ENCODE measurements at places on chromosomes 2 and 18.

GRCh38 chr18:54720620-54721019 is 107.7 kb upstream of the RAB27B start:
- no peak for DNase-seq

- no peak for DNase-seq
Observed at GRCh38 chr2:88125344-88125923, 2.4 kb downstream of the FABP1 start.

DNA sequence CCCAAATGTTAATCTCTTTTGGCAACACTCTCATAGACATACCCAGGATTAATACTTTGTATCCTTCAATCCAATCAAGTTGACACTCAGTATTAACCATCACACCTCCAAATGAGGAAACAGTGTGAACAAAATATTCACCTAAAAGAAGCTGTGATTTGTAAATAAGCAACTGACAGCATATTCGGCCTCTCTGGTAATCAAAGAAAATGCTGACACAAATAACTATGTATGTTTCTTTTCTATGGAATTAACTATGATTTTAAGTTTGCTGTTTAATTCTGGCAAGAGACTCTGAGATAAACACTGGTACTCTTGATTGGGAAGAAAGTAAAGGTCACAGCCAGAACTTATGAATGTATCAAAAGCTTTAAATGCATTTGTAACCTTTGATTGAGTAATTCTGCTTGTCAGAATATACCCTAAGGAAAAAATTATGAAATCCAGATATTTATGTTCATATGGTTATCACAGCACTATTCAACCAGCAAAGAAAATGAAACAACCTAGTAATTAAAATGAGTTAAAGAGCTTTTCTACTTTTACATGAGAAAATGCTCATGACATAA is 3.6 kb upstream of the GYPC start:
- no peak for DNase-seq

- DNase-seq, result no peak
Observed at GRCh38 chr2:240351088-240351741, 84.2 kb upstream of the GPC1 start.

DNA sequence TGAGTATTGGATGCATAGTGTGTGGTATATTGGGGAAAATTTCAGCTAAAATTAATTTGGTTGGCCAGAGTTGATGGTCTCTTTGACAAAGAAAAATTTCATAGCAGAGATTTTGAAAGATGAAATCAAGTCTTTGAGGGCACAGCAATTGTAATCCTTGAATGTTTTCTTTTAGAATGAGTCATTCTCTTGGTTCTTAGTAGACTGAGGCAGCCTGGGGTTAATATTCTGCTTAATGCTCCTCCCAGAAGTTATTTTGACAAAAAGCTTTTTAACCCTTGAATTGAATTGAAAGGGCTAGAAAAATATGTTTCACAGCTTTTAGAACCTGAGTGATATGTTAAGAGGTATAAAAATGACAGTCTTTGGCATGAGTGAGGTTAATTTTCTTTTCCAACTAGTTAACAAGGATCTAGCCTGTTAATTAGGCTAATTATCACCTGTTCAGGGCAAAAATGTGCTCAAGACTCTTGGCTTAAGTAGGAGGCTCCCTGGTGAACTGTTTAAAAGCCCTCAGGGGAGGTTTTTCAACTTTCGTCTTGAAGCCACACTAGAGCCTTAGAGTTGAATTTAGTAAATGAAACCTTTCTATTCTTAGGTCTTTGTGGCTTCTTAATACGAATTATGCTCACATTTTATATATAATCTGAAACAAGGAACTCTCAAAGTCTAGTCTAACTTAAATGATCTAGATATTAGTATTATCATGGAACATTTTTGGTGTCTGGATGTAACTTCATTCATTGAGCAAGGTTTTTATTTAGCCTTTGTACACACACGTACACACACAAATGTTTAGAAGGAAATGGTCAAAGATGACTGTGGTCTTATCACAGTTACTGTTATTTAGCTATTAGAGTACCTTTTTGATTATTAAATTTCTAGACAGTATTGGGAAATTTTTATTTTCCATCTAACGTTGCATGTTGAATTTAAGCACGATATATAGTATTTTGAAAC is 272.5 kb downstream of the ZNF407 start:
- DNase-seq, result no peak

DNA sequence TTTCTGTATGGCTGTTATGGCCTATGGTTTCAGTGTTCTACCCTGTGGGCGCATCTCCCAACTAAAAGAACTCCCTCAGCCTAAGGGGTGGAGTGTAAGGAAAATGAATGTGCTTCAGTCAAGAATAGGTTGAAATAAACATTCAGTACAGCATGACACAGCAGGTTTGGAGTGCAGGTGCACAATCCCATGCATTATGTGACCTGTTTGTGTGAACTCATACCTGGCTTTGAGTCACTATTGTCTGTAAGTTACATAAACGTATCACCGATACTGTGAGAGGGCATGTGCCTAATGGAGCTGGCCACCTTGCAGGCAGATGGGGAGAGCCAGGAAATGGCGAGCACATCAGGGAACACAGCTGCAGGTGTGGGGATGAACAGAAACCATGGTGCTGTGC is 216.0 kb downstream of the DSEL start:
- peak; percentile 81 for DNase-seq

DNA sequence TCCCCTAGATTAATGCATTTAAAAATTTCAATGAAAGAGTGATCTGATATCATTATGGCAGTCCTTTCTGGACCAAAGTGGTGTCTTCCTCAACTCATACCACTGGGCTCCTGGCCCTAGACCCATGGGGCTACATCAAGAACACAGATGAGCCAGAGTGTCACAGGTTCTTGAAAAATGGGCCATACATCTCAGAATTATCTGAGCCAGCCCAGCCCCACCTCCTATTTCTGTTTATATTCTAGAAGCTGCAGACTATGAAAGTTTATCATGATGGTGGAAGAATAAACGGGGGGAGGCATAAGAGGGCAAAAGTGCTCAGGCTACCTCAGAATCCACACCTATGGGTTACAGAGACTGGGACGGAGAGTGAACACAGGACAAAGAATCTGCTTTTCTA is 120.6 kb upstream of the TACR1 start:
- DNase-seq, result no peak

DNA sequence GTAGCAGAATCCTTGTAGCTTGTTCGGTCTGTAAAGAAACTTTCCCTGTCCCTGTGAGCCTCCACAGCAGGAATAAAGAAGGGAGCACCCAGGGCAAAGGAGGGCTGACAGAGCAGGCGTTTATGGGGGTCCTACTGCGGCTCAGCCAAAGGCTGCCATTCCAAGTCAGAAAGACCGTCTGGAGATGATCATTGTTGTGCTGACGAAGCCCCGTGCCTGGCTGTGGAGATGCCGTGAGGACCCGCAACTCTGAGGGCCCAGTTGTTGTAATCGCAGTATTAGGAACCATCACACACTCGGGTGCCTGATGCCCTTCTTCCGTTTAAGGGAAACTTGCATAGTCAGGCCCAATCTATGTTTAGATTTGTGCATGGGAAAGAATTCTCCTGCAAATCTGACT is 16.9 kb upstream of the VWA3B start:
- DNase-seq, result no peak

DNA sequence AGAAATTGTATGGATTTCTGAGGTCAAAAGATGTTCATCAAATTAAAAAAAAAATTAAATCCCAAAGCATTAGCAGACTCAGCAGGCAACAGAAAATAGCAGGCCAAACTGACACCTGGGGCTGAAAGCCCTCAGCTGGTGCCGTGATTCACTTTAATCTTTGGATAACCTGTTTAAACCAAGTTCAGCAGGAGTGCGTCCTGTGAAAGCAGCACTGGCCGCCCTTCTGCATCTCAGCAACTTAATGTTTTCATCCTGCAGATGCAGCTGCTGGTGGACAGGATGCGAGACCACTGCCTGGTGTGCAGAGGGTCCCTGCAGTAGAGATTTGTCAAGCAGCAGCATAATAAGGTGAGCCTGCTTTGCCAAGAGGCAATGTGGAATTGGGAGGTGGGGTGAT is 41.2 kb downstream of the CCDC68 start:
- no peak for DNase-seq

DNA sequence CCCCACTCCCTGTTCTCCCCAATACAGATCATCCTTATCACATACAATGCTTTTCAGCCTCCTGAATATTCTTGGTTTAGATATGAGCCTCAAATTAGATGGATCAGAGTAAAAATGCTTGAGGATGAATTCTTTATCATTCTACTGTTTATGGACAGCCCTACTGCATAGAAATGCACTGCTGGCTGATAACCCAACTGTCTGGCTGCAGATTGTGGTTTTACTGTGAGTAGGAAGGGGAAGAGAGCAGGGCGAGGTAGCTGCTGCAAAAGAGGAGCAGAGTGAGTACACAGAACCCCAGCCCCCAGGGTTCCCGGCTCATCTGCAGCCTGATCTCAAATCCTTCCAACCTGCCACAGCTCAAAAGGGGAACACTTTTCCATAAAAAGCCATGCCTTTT is 29.4 kb upstream of the NCOA1 start:
- no peak for DNase-seq

GRCh38 chr2:218290316-218291261 is 1.7 kb downstream of the TMBIM1 start:
- DNase-seq, result no peak

GRCh38 chr18:12048827-12049175 is 44.8 kb upstream of the ANKRD62 start:
- DNase-seq, result no peak

DNA sequence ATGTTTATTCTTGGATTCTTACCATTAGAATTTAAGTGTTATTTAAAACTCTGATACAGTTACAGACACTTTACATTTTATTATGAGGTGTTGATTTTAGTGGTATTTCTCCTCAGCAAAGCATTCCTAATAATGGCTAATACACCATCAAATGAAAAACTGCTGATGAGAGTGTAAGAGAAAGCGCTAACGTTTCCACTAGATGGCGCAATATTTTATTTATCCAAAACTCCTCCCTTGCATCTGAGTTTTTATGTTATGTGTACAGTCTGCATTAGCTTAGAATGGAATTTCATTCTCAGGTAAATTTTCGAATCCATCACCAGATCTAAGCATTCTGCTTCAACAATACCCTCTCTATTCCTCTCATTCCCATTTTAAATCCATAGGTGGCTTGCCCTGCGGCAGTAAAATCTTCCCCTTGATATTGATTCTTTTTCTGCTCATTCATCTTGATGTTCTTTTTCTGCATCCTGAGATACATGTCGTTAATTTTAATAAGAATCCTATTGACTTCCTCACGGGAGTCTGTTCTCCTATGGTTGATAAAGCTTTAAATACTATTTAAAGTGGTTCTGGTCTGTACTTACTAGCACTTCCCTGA is 53.9 kb downstream of the PRKRA start:
- peak; percentile 84 for DNase-seq

- DNase-seq, result no peak
Observed at GRCh38 chr2:205802065-205802464, 119.8 kb downstream of the NRP2 start.

GRCh38 chr2:66700677-66701066 is 265.7 kb downstream of the MEIS1 start:
- DNase-seq, result no peak

DNA sequence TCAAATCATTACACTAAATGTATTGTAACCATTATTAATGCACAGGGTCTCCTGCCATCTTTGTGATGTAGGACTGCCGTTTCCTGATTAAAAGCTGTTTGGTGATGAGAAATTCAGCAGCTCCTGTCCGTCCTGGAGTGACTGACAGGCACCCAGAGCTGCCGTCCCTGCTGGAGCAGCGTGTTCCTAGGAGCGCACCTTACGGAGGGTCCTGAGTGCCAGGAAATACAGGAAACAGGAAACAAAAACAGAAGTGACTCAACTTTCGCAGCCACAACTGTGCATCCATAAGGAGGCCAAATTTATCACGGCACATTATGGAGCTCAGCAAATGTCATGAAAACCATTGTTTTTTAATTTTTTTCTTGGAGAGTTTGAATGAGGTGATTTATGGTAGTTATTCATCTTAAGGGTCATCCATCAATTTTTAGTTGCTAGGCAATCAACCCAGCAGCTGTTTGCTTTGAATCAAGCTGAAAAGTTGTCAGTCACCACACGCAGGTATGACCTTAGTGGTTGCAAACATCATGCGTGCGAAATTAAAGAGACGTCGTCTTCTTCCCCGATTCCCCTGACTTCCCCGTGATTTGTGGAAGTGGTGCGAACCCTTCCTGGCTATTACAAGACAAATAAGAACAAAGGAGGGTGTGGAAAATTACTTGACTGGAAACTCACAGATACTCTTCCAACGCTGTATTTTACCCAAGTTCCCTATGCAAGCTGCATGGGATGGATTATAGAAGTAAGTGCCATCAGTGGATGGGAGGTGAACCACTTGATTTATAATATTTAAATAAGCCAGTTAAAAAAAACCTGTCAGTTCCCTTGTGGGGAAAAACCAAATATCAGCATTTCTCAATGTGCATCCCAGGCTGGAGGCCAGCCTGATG is 19.8 kb downstream of the TSHZ1 start:
- DNase-seq, result no peak

- no peak for DNase-seq
Observed at GRCh38 chr2:8072907-8073306, 608.9 kb upstream of the ID2 start.

DNA sequence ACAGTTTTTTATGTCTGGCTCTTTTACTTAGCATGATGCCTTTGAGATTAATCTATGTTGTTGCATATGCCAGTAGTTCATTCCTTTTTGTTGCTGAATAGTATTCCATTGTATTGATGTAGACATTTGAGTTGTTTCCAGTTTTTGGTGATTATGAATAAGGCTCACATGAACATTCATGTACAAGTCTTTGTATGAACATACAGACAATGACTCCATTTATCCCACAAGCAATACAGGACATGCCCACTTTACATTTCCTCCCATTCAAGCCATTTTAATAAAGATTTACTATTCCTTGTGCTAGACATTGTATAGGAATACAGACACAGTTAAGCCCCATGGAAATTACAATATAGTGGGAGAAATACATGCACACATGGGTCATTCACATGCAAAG is 118.0 kb downstream of the TRIM43 start:
- DNase-seq, result no peak

GRCh38 chr2:46887028-46887885 is 28.3 kb downstream of the MCFD2 start:
- no peak for DNase-seq

GRCh38 chr2:10447300-10447894 is 730 bp downstream of the ODC1 start:
- peak; percentile 73 for DNase-seq

DNA sequence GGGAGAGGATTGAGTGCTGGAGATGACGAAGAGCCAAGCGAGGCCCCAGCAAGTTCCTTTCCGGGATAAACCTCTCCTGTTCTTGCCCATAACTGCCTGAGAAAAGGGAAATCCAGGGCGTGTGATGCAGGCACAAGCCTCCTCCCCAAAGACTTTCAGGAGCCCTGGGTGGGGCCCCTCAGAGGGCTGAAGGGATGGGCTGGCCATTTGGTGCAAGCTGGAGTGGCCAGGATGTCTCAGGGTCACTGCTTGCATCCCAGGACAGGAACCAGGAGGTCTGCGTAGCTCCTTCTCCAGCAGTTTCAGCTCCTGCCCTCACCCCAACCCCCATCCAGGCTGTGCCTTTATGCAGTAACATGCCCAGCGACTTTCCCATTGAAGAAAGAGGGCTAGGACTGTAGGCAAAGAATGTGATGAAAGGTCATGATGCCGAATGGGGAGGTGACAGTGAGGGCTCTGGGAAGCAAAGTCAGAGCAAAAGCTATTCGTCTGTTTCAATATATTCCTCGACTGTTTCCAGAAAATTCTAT is 80.2 kb downstream of the PXDN start:
- DNase-seq, result no peak

- DNase-seq, result peak; percentile 20
Observed at GRCh38 chr2:197075754-197076337, 149.3 kb upstream of the PGAP1 start.

Data from DMS53 (cell line).